ENCODE measurements at places on chromosomes 12 and 14. TPM values are rescaled to one million over a fixed set of nuclear protein-coding genes. Genes with fewer than 3 reads are reported as not detected.
A peak's percentile ranks its signal among the peaks of the same experiment; 100 is the strongest.

DNA sequence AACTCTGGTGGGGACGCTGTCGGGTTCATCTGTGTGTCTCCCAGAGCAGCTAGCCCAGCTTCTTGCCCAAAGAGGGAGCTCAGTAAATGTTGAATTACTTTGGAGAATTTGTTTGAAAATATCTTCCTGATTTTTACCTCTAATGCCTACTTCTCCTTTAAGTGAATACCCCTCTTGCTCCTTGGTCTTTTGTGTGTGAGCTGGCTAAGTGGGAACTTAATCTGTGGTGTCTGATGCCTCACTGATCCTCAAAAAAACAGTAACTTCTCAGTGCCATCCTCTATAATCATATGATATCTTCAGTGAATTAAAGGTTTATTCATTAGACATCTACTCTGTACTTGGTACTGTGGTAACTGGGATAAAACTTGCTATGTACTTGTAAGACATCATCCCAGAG lies 7.7 kb upstream of the PSMA6 start:
- no peaks in the 10 kb centered on the region for H3K36me3 ChIP-seq
- H3K4me3 ChIP-seq: no peak overlapping the region
- 0 out of 2 replicates have a peak, but pooled peaks cover 5% of the 10 kb centered on the region for H3K4me1 ChIP-seq
- no peaks in the 10 kb centered on the region for H3K27me3 ChIP-seq
- no peak overlapping the region for H3K27ac ChIP-seq

- DNase-seq: no peak
- H3K4me1 ChIP-seq: peaks cover 36% of the 10 kb centered on the region
- H3K27me3 ChIP-seq: no peaks in the 10 kb centered on the region
- H3K27ac ChIP-seq: no peak overlapping the region
- no peaks in the 10 kb centered on the region for H3K36me3 ChIP-seq
Observed at GRCh38 chr14:76922584-76922983, 96.4 kb downstream of the LRRC74A start.

DNA sequence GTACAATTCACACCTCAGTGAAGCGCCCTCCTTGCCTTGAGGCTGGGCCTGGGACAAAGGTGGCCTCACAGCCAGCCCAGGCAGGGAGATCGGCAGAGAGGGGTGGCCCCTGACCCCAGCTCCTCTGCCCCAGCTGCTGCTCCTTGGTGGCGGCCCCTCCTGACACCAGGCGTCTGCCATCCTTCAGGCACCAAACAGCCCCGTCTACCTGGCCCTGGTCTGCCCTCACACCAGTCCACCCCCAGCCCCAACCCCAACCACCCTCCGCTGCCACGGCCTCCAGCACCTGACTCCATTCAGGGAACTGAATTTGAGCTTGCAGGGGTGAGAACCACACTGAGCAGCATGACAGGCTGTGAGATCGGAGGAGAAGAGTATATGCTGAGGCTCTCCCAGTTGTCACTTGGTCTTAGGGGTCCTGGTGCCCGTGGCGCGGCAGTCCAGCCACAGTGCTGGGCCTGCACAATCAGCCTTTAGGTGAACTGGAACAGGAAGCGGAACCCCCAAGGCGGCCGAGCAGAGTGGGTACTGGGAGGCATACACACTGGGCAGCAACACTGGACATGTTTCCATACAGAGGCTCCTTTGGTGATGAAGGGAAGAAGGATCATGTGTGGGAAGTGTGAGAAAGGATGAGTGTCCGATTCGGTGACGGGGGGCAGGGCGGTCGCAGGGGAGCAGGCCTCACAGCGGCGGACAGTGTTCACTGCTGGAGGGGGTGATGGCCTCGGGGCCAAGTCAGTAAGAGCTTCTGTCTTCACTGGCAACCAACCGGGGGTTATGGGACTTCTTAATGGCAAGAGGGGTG lies 18.7 kb downstream of the ZFYVE21 start:
- peaks cover 13% of the 10 kb centered on the region for H3K36me3 ChIP-seq
- H3K27ac ChIP-seq: no peak overlapping the region
- DNase-seq: no peak
- no peak overlapping the region for H3K4me3 ChIP-seq
- no peaks in the 10 kb centered on the region for H3K27me3 ChIP-seq
- no peaks in the 10 kb centered on the region for H3K4me1 ChIP-seq

- no peak overlapping the region for H3K4me3 ChIP-seq
- DNase-seq: no peak
- no peaks in the 10 kb centered on the region for H3K4me1 ChIP-seq
- H3K36me3 ChIP-seq: peaks cover 3% of the 10 kb centered on the region
Observed at GRCh38 chr12:125129179-125129571, 63.9 kb downstream of the AACS start.

- H3K36me3 ChIP-seq: peaks cover 62% of the 10 kb centered on the region
- H3K27ac ChIP-seq: peak overlapping the region; percentile 21
- H3K27me3 ChIP-seq: no peaks in the 10 kb centered on the region
Observed at GRCh38 chr12:15649347-15649746, 139.8 kb downstream of the EPS8 start.

DNA sequence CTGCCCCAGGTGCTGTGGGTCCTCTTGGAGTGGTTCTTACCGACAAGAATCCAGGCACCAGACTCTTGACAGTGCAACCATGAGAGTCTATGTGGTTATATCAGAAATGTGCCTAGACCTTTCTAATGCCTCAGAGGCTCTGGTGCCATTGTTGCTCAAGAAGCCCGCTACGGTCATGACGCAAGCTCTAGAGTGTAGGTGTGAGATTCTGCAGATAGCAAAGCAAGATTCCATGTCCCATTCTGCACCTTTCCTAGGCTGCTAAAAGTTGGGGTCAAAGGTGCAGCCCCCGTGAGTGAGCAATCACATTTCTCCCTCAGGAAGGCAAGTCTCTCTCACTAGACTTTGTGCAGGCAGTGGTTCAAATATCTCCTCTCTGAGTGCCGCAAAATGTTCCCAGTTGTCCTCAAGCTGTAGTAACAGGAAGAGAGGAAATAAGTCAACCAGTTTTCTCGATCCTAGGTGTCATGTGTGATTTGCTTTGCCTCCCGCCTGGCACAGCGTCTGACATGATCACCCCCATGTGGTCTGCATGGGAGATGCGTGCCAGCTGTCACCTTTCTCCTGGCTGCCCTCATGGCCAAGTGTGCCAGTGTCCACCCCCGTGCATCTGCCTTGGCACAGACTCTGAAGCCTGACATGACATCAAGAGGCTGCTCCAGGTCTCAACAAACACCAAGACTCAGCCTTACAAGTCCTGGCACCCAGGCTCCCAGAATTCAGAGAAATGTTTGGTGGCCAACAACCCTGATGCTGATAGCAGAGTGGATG lies 122.5 kb upstream of the COCH start:
- no peak overlapping the region for H3K27ac ChIP-seq
- no peaks in the 10 kb centered on the region for H3K4me1 ChIP-seq
- no peak for DNase-seq
- no peaks in the 10 kb centered on the region for H3K27me3 ChIP-seq

GRCh38 chr12:25557830-25558436 lies 4.8 kb upstream of the LMNTD1 start:
- peak; percentile 81 for DNase-seq
- no peak overlapping the region for H3K27ac ChIP-seq
- no peak overlapping the region for H3K4me3 ChIP-seq
- peaks cover 13% of the 10 kb centered on the region for H3K4me1 ChIP-seq

DNA sequence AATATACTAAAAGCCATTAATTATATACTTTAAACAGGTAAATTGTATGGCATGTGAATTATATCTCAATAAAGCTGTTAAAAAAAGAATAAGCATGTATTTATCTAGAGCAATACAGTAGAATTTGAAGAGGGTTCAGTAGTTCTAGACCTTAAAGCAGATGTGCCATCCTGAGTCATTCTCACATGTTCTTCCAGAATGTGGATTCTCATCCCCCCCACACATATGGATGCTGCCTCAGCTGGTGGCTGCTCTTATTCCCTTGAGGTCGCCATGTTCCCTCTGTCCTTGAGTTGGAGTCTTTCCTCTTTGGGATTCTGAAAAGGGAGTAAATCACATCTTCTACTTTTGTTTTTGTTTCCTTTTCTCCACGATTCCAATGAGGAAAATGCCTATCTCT lies 321.3 kb downstream of the AEBP2 start:
- H3K4me3 ChIP-seq: no peak overlapping the region
- no peaks in the 10 kb centered on the region for H3K36me3 ChIP-seq
- DNase-seq: peak; percentile 9
- H3K27me3 ChIP-seq: no peaks in the 10 kb centered on the region
- H3K4me1 ChIP-seq: peaks cover 23% of the 10 kb centered on the region

Gene GPRC5D
- not detected for total RNA-seq

Gene AQP2
- total RNA-seq: not detected

All from GM23248 (cell line).